Stimulated activated CD4-positive, alpha-beta T cell treated with anti-CD3 and anti-CD28 coated beads, Interleukin-12 subunit alpha, Interleukin-12 subunit beta, amount 100 ng/mL, for 24 hours (primary cell): ENCODE measurements at places on chromosomes 6 and 20.

DNA sequence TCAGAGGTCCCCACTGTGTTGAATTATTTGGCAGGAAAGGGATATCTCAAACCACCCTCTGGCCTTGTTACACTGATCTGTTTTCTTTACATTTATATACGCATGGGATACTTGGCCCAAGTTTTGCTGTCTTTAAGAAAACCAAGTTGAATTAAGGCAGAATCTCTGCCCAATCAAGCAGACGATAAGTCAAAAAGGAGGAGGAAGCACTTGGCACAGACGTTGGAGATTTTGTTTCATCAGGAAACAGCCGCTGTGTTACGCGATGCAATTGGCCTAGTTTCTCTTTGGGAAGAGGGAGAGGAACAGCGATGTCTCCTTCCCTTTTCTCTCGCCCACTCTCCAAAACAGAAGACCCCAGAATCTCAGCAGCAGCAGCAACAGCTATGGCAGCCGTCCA is 20.2 kb upstream of the NAA20 start:
- DNase-seq = no peak

DNA sequence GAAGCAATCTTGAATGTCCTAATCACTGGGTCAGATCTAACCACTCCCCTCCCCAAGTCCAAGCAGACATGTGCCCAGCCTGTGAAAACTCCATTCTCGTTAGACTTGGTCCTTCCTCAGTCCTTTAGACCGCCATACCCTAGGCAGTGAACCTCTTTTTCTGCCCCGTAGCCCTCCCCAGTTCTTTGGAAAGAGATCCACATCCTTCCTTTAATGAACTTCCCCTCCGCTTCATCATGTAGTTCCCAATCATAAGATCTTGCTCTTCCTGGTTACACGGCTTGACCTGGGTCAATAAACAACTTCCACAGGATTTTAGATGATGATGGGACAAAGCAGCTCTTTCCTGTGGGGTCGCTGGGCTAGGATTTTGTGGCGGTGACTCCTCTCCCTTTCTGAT is 9.6 kb downstream of the AHCY start:
- DNase-seq = no peak

GRCh38 chr6:24574809-24575208 is 71.2 kb downstream of the KIAA0319 start:
- no peak for DNase-seq

DNA sequence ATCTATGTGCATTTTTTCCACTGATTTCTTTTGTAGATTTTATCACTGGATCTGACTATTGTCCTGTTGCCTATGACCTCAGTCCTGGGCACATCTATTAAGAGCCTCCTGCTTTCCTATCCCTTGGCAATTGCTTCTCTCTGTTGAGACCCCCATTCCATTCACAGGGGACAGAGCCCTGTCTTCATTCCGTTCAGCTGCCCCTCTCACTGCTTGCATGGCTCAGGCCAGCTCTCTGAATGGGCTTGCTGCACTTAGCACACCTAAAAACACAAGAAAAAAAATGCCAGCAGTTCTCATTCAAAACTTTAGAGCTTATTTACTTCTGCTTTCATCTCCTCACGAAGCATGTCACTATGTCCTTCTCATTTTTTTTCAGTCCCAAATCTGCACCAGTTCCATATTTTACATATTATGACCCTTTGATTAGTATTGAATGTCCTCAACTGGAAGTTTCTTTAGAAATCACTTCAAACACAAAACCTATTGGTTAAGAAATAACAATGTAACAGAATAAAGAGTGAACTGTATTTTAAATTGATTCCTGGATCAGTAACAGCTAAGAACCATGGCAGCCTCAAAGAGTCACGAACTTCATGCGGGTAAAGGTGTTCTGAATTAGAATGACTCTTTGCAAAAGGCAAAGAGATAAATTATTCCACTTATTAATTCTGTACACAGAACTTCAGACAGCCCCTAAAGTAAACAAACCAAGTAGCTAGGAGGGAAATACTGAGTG is 616.5 kb downstream of the C6orf118 start:
- no peak for DNase-seq

DNA sequence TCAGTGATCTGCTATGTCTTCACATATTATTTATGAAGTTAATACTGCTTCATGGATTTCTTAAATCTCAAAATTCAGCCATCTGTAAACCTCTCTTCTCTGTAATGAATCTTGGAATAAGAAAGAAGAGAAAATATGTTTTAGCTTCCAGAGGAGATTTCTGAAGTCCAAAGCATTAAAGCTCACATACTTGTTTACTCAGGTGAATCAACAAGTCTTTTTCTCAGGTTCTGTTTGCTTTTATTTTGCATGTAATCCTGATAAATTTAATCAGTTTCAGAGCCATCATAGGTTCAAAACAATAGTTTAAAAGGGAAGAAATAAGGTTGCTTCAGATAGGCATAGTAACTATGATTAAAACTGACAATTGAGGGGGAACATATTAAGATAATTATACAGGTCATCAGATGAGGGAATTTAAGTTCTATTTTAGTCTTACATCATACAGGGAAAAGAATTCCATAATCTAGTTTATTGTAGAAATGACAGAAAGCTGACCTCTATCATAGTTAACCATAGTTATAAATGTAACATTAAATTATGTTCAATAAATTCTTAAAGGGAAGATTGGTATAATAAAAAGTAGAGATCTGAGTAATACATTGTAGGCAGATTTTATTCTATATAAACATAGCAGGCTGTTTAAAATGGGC is 716.2 kb downstream of the EYS start:
- DNase-seq = no peak

DNA sequence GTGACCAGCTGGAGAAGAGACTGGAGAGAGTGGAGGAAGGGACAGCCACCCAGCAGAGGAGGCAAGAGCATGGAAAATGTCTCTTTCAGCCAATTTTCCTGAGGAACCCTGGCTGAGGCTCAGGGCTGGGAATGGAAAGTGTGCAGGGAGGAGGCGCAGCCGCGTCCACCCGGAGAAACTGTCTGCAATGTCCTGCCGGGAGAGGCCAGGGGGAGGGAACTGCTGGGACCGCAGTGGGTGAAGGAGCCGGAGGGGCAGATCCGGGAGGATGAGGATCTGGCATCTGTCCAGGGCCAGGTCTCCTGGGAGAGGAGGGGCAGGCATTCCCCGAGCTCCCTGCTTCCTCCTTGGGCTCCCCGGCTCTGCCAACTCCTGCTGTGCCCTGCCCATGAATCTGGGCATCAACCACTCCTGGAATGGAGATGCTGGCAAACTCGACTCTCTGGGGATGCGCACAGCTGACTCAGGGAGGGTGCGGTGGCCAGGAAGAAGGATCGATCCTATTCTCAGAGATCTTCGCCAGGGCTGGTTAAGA is 17.4 kb upstream of the HM13 start:
- no peak for DNase-seq

DNA sequence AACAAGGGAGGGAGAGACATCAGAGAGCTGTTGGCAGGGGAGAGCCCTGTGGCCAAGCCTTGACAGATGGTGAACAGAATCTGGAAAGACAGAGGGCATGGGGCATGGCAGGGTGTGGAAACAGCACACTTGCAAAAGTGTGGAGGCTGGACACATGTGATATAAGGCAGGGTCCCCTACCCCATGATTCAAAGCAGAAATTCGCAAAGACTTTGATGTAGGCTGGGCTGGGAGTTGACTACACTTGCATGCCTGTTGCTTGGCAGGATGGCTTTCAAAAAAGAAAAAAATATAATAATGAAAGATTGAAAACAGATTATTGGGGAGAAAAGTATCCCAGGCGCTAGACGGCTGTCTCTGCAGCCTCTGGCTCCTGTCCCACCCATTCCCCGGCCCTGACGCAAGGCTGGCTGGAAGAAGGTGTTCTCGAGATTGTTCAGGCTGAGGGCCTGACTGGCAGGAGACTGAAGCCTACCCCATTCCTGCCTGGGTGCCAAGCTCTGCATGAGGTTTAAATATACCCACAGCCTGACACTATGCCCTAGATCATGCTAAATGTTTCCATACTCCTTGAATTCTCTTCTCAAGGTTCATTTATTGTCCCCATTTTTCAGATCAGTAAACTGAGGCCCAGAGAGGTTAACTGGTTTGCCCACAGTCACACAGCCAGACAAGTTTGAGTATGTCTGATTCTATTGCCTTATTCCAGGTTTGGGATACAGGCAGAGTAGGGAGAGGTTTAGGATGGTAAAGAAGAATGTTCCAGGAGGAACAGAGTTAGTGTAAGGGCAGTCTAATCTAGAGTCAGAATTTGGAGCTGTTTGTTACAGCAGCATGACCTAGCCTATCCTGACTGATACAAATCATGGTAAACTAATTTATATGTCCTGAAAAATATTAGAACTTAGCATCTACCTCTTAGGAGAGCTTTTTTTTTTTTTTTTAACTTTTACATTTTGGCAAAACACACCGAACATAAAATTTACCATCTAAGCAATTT is 23.4 kb upstream of the CCN5 start:
- DNase-seq = no peak

DNA sequence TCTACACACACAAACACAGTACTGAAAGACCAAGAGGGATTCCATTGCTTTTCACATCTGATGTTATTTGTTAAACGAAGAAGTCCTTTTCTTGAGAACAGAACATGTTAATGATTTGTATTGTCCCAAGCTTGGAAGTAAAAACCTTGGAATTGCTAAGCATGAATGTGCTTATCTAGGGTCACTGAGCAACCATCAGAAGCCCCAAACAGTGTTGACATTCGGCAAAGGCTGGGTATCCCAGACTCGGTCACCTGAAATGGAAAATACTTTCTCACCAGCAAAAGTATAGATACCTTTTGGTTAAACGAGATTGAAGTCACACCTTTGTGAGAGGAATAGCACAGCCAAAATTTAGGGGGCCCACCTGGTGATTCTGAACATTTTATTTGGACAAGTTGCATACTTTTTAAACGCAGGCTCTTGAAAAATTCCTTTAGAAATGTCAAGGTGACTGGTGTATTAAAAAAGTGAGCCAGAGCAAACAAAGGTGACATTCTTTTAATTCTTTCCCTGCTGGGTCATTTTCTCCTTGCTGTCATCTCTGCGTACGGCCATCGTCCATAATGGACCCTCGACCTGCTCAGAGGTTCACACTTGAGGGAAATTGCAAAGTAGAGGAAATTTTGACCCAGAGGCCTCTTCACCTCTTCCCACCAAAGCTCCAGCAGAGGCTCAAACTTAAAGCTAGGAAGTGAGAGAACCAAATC is 95.8 kb upstream of the FOXA2 start:
- DNase-seq = no peak

DNA sequence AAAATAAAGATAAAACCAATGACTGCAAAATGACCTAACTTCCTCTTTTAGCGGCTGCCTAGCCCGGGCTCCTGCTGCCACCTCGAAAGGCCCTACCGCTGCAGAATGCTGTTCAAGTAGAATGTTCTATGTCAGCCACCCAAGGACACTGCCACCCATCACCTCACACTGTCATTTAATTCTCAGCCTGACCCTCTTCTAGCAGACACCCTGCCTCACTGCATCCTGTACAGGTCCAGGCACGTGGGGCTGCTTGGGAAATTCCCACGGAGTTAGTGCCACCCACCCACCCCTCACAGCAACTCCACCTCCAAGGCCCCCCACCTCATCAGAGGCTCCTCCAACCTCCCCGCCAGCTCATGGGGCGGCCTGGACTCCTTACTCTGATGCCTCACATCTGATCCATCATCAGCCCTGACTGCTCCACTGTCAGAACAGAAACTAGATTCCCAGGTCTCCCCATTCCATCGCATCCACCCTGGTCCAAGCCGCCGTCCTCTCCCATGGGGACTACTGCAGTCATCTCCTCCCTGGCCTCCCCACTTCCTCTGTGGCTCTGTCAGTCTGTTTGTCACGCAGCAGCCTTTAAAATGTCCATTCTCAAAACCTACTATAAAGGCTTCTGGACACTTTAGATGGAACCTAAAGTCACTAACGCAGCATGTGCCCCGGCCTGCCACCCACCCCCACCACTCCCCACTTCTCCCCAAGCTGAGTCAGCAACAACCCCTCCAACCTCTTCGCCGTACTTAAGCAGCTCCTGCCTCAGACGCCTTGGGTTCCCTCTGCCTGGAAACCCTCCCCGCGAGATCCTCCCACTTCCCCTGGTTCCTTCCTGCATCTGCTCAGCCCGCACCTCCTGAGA is 17.0 kb downstream of the NFATC2 start:
- no peak for DNase-seq

- no peak for DNase-seq
Observed at GRCh38 chr6:40398034-40398691, 189.0 kb downstream of the LRFN2 start.

DNA sequence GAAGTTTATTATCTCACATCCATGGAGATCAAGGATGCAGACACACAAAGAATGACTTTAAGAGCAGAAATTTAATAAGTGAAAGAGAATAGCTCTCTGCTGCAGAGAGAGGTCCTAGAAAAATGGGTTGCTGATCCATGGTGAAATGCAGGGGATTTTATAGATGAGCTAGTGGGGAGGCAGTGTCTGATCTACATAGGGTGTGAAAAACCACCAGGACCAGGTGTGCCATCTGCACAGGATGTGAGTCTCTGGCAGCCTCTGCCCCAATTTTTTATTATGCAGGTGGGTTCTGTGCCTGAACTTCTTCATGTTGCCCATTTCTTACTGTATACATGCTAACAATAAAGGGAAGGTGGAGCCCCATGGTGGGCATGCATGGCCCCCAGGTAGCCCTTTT is 19.9 kb upstream of the NANP start:
- no peak for DNase-seq

DNA sequence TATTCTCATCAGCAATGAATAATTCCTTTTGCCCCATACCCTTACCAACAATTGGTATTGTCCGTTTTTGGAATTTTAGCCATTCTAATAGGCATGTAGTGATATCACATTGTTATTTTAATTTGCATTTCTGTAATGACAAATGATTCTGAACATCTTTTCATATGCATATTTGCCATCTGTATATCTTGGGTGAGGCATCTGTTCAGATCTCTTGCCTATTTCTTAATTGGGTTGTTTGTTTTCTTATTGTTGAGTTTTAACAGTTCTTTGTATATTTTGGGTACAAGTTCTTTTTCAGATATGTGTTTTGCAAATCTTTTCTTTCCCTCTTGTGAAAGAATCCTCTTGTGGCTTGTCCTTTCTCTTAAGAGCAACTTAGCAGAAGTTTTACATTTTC is 69.6 kb downstream of the ZNF292 start:
- no peak for DNase-seq

GRCh38 chr6:147522597-147522996 is 14.1 kb downstream of the SAMD5 start:
- no peak for DNase-seq
